ENCODE measurements at places on chromosomes 4 and X.

DNA sequence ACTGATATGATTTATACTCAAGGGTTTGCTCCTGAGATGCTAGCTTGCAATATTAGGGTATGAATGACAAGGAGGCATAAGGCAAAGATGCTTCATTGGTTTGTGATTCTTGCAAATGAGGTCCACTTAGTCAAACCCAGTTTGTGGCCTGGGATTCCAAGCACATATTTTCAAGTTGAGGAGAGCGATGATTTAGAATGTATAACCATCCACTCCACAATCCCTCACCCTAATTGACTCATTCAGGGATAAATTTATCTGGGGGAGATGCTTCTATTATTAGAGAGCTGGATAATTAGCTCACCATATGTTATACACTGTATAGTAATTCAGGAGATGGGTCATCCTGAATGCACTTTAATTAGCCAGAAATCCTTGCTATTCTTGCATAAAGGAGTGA is 118.3 kb upstream of the PUDP start:
- DNase-seq, result no peak

GRCh38 chr4:180688480-180688879 is 1554.7 kb upstream of the TENM3 start:
- no peak for DNase-seq

GRCh38 chr4:12692815-12693214 is 791.3 kb downstream of the RAB28 start:
- DNase-seq, result no peak

GRCh38 chr4:55399581-55399980 is 3.8 kb downstream of the TMEM165 start:
- no peak for DNase-seq

DNA sequence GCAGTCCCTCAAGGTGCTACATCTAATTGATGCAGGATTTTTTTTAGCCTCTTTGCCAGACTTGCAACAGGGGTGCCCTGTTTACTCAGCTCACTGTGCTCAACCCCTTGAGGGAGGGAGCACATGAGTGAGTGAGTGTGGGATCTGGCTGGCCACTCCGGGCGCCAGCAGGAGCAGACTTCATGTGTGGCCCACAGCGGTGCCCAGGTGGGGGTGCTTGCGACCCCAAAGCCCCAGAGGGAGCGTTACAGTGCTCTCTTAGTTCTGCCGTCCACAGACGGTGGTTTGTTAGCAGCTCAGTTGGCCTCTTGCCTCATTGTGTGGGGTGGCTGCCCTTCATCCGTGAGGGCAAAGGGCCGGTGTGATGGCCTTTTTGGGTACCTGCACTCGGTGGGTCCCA is 81.6 kb upstream of the MYOZ2 start:
- no peak for DNase-seq

DNA sequence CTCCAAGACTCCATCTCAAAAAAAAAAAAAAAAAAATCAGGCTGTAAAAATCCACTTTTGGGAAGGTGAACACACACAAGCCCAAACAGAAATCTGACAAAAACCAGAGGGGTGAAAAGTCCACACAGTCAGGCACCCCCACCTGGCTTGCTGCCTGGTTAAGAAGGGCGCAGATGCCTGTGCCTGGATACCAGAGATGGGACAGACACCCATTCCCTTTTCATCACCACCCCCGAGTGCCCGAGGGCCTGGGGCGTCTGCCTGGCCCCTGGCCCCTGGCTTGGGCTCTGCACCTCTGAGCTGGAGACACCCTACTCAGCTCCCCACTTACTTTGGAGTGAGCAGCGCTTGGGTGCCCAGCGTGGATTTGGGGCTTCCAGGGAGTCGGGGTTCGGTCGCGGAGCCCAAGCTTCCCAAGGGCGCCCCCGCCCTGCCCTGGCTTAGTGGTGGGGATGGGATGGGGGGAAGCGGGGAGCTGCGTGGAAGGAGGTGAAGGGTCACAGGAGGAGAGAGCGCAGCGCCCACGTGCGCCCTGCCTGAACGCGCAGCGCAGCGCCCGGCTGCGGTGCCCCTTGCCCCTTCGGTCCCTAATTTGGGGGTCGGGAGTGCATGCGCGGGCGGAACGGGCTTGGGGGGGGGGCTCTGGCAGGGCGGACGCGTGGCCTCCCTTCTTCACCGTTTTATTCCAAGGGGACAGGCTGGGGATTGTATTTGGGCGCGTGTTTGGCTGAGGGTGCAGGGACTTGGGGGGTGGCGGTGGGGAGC is 11.3 kb downstream of the SHOX start:
- DNase-seq, result no peak

Measured in 8988T (cell line).